ENCODE measurements at places on chromosomes 13 and 19.

GRCh38 chr13:59691501-59692066 lies 472.1 kb downstream of the DIAPH3 start:
- DNase-seq = no peak

DNA sequence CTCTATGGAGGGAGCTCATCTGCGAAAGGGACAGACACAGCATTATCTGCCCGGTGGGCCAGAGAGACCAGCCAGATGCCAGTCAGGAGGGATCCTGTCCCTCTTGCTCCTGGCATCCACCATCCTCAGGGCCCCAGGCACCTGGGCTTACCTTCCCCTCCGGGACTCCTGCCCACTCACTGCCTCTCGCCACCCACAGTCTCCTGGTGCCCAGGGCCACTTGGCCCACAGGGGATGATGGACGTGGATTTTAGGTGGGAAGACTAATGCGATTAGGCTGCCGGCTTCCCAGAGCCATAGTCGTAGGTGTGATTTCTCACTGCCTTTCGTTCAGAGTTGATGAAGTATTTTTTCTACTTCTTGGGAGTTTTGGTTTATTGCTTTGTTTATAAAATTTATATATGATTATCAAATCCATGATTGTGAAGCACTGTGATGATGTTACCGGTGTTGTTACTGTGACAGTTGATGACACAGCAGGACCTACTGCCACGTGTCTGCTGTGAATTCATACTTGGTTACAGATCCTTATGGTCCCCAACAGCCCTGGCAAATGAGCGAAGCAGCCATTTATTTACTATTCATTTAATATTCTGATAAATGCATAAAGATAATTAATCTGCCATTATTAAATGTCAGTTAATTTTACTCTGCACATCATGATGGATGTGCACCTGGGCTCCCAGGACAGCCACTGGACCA lies 14.5 kb upstream of the CHAMP1 start:
- no peak for DNase-seq

DNA sequence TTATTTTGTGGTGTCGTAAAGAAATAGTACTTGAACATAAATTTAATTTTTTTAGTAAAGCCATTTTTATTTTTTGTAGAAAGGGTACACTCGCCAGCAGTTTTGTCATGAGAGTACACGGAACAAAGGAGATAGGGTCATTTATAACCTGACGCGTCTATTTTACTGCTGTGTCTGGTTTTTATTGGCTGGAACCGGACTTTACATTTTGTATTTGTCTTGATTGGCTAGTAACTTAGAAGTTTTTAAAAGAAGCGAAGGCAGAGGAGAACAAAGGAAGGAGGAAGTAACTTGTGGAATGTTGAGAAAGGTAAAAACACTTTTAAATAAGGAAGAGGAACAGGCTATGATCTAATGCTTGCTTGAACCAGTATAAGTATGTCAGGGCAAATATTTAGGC lies 43.5 kb downstream of the TRPM4 start:
- no peak for DNase-seq

- DNase-seq = peak; percentile 46
Measured at GRCh38 chr13:36418022-36418805, 14.1 kb upstream of the CCNA1 start.

DNA sequence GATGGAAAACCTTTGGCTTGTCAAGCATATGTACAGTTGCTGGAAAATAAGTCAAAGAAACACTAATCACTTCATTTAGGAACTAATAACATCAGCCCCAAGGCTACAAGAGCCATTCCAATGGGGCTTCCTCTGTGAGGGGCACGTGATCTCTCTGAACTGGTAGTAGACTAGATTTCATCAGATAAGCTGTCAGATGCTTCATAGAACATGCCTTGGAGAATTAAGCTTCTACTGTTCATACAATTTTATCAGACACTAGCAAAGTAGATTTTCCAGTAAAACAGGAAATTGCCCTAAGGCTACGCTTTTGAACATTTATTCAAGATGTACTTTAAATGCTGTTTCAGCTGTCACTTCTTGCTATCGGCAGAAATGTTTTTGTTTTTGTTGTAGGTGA lies 107.8 kb downstream of the EDNRB start:
- no peak for DNase-seq

DNA sequence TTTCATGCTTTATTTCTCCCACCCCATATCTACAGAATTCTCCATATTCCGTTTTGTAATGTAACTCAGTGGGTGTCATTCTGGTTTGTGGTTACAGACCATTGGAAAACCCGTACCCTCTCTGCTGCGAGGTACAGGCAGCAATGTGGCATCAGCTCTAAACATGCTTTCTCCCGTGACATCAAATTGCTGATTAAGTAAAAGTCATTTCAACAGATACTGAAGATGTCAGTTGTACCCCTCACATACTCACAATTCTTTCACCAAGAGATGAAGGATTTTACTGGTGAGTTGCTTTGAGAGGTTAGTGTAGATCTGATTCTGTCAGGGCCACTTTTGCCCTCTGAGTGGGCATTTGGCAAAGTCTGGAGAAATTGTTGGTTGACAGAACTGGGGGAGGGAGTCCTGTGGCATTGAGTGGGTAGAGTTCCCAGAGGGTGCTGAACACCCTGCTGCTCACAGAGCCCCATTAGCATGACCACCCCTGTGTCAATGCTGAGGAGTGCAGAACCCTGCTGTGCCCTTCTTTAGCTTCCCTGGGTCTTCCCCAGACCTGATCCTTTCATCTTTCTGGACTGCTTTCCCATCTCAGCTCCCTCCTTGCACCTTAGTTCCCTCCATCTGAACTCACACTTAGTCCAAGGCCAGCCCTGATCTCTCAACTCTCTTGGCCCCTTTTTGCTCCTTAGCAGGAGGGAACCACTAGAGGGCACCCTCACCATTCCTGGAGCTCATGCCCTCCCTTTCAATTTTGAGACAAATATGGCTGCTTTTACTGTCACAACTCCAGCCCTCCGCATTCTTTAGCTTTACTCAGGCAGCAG lies 39.9 kb upstream of the CEACAM8 start:
- DNase-seq = peak; percentile 85

- DNase-seq = peak; percentile 34
Measured at GRCh38 chr13:41065078-41065477, 3.8 kb downstream of the WBP4 start.

- no peak for DNase-seq
Measured at GRCh38 chr13:113945857-113946408, 27.9 kb downstream of the C13orf46 start.

GRCh38 chr19:17725422-17726078 lies 6.3 kb downstream of the MAP1S start:
- peak; percentile 52 for DNase-seq

GRCh38 chr19:52198678-52199077 lies 8.8 kb downstream of the PPP2R1A start:
- no peak for DNase-seq

GRCh38 chr13:48923376-48923775 lies 52.3 kb upstream of the FNDC3A start:
- DNase-seq = peak; percentile 66

GRCh38 chr19:10788146-10788545 lies 47.9 kb downstream of the TMED1 start:
- no peak for DNase-seq

DNA sequence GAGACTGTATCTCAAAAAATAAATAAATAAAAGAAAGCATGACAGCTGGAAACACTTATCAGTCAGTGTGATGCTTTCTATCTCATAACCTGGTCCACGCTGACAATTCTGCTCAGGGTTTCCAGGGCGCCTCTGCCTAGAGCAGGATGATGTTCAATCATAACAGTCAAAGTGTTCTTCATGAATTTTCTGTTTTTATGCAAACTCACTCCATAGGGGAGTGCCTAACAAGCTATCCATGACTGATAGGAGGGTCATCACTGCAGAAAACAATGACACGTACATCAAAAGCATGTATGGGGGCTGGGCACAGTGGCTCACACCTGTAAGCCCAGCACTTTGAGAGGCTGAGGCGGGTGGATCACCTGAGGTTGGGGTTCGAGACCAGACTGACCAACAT lies 41.4 kb upstream of the ZNF83 start:
- no peak for DNase-seq

DNA sequence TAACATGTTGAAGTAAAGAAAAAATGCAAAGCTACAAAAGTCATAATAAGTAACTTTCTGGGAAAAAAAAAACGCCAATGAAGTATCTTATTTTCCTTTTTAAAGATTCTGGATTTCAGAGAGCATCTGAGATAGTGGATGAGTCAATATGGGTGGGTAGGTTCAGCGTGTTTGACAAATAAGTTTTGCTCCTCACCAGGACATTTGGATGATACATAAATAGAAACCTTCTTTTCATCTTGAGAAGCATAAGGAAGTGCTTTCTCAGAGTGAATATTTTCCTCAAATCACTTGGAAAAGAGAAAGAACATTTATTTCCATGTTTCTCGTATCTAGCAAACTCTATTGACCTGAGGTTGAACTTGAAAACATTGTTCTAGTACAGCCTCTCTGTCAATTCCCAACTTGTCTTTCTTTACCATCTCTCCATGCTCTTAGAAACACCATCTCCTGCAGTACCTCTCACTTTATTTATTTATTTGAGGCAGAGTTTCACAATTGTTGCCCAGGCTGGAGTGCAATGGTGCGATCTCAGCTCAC lies 463.2 kb downstream of the KLF5 start:
- no peak for DNase-seq

- DNase-seq = peak; percentile 19
Measured at GRCh38 chr13:110006304-110006703, 219.9 kb upstream of the IRS2 start.

GRCh38 chr19:58584498-58585441 lies 11.6 kb upstream of the MZF1 start:
- DNase-seq = no peak

DNA sequence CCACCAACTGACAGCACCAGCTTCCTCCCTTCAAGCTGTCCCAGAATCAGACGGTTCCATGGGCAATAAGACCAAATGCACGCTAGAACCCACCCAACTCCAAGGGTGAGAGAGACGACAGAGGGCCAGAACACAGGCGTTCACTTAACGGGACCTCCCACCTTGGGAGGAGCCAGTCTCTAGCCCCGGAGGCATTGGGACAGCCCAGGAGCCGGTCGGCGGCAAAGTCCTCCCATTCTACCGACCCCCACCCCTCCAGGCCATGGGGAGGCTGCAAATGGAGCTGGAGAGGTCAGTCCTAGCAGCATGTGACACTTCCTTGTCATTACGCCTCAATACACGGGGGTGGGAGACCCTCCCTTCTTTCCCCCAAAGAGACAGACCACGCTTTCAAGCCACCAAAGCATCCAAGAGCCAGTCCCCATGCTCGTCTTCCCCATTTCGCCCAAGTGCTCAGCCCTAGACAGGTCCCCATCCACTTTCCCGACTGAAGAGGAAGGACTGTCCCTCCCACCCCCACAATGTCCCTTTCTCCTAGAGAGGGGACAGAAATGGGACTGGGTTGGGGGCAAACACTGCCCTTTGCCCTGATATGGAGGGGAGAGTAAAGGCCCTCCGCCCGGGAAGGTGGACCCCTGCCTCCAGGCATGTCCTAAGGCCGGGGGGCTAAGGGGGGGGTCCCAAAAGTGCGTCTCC lies 964 bp downstream of the KHSRP start:
- DNase-seq = peak; percentile 56

DNA sequence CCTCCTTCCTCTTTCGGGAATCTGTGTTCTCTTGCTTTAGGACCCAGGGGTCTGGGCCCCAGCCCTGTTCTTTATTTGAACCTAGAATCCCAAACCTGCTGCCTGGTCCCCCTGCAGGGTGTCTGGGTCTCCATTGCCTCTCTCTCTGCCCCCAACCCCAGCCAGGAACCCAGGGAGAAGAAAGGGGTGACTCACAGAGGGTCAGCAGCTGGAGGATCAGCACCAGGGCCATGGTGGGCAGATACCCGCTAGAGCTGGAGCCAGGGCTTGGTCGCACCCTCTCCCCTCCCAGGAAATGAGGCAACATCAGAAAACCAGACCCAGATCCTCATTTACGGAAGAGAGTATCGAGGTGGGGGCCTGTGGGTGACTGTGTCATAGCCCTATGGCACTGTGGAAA lies at the start of gene OSCAR:
TSS of gene OSCAR (minus strand) at position 243 of the 400 bp plus-strand sequence. CDS start at position 232, 11 bp downstream.
- DNase-seq = no peak

DNA sequence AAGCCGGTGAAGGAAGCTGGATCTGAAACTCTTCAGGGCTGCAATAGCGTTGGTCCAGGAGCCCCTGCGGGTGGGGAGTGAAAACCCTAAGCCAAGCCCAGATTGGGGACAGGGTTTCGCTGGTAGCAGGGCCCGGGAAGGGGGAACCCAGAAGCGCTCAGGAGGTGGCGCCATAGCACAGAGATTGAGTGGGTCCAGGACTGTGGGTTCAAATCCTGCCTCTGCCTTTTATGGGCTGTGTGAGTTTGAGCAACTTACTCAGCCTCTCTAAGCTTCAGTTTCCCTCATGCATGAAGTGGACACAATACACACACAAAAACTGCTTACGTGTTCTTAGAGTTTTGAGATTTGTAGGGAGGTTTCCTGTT lies 8.3 kb upstream of the SYCN start:
- peak; percentile 77 for DNase-seq

GRCh38 chr13:80389073-80390038 lies 48.4 kb upstream of the SPRY2 start:
- no peak for DNase-seq

GRCh38 chr13:46382224-46382623 lies 4.8 kb downstream of the RUBCNL start:
- DNase-seq = peak; percentile 70

DNA sequence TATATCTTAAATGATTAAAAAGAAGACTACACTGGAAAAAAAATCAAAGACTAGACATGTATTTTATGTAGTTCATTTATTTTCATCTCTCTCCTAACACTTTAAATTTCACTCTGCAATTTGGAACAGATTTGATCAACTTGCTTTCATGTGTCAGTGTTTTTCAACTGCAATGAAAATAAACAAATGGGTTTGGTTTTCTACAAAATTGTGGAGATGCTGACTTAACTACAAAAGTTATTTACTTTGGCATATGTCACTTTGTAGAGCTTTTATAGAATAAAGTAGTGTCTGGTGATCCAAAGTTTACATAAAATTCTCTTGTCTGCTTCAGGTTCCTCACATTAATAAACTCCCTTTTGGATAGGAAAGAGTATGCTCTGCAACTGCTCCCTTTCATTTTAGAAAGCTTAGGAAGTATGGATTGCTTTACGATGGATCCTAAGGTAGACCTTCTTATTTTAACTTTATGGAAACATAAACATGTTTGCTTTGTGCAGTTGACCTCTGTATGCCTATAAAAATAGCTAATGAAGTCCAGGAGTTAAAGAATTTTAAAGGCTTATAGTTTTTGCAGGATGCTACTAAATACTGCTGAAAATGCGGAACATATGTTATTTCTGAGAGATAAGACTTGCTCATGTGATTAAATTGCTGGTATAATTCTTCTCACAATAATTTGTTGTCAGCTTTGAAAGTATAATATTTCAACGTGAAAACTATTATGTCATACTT lies 815.9 kb downstream of the PCDH9 start:
- no peak for DNase-seq

GRCh38 chr19:55116859-55117662 lies at the start of gene PPP1R12C:
Gene PPP1R12C, minus strand, starts transcription at chr19:55117637. Its CDS starts 94 bp downstream, at chr19:55117543.
- DNase-seq = peak; percentile 68

DNA sequence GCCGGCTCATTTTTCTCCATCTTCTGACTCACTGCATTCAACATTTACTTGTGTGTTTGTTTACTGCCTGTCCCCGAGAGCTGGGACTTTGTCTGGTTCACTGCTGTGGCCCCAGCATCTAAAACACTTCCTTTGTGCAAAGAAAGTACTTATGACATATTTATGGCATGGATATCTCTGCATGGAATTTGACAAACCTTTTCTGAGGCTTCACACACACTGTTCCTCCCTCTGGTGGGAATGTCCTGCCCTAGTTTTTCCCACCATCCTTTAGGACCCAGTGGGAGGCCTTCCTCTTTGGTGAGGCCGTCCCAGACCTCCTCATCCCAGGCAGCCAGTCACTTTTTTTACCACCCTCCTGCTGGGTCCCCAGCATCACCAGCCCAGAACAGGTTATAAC lies 1.4 kb upstream of the SRRM5 start:
- DNase-seq = no peak

- DNase-seq = no peak
Measured at GRCh38 chr19:39817888-39818561, 15.9 kb downstream of the DYRK1B start.

Data from Karpas-422 (cell line).